Stimulated activated CD8-positive, alpha-beta memory T cell treated with anti-CD3 and anti-CD28 coated beads, Interleukin-2, amount 100 ng/mL, for 1 hour (primary cell): ENCODE measurements at places on chromosomes 4 and X.

DNA sequence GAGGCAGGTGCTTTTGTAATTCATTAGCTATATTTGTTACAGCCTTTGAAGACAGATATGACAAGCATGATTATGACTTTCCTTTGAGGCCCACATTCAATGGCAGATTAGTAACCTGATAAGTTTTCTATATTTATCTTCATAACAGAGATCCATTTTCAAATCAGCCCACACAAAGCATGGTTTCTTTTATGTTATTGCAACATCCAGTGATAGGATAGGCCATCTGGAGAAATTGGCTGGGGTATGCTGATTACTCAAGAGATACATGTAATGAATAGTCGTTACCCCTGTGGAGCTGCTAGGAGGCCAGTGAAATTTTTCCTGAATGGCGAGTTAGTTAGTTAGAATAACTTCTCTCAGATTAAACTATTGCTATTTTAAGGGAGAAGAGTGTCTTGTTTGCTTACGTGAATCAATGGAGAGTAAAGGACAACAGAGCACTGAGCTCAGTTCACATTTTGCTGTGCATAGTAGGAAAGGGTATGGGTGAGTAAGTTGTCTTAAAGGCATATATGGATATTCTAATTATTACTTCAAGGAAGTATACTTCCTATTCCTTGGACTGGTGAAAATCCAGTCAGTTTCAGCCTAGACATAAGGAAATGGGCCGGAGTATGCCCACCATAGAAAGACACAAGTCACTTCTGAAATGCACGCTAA lies 79.2 kb upstream of the DKK2 start:
- no peak for DNase-seq

DNA sequence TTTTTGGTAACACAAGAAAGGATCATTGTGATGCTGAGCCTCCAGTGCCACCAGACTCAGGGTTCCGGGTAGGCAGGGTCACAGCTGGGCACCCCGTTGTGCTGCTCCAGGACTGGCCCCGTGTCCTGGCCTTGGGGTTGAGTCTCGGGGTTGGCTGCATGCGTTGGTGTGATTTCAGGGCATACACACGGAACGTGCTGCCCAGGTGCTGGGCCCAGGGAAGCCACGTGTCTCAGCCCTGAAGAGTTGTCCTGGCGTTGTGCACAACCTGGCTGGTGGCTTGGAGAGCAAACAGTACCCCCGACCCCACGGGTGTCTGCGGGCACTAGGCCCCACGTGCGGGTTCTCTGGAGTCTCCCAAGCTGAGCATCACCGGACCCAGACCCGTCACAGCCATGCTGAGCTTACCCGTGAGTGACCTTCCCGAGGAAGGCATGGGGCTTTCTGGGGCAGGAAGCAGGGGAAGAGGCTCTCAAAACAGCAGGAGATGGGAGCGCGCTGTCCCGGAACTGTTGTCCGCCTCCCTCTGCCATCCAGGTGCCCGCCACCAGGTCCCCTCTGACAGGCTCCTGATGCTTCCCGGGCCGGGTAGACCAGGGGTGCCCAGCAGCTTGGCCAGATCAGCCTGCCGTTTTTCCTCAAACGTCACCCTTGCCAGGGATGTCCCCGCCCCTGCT lies 66.1 kb upstream of the ENPP6 start:
- DNase-seq: no peak

GRCh38 chr4:175280153-175280552 lies 362.0 kb downstream of the ADAM29 start:
- DNase-seq: no peak

GRCh38 chrX:44536198-44536597 lies 6.5 kb downstream of the FUNDC1 start:
- DNase-seq: no peak

- no peak for DNase-seq
Observed at GRCh38 chr4:48379587-48380180, 38.4 kb downstream of the SLAIN2 start.

DNA sequence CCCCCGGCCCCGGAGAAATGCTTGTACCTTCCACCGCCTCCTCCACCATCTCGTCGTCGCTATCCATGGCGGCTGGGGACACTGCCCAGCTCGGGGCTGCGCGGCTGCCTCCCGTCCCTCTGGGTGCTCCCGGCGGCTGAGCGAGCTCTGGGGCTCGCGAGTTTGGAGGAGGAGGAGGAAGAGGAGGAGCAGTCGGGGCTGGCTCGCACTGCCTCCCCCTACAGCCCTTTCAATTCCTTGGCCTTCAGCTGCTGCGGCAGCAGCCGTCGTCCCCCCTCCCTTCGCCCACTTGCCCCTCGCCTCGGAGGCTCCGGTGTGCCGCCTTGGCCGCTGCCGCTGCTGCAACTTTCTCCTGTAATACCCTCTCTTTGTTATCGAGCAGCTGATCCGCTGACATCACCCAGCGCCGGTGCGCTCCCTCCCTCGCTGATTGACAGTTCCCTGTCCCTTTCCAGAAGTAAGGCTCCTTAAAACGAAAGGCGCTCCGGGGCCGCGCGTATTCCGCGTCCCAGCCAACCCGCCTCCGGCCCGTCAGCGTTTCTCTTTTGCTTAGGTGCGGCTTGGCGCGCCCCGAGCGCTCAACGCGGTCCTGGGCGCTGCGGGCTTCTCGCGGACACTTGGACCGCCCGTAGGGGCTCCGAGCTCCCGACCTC lies at the start of gene SETD7:
Gene SETD7, minus strand, starts transcription at position 149 of the 653 bp plus-strand sequence. Its CDS starts 82 bp downstream, at position 67.
- DNase-seq: no peak

- DNase-seq: no peak
Observed at GRCh38 chr4:156377036-156377710, 423.5 kb upstream of the CTSO start.

GRCh38 chr4:181646864-181647263 lies 596.3 kb upstream of the TENM3 start:
- DNase-seq: no peak

DNA sequence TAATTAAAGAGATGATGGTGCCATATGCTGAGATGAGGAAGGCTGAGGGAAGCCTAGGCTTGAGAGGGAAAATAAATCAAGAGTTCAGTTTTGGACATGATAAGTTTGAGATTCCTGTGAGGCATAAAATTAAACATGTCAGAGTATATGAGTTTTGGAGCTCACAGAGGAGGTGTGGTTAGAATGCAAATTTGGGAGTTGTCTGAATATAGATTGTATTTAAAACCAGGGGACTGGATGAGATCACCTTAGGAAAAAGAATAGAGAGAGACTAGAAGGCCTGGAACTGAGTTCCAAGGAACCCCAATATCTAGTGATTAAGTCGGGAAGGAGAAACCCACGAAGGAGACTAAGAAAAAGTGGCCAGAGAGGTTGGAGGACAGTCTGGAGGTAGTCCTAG lies 65.5 kb downstream of the FRMPD3 start:
- no peak for DNase-seq

- DNase-seq: no peak
Observed at GRCh38 chrX:19343085-19343534, 617 bp upstream of the PDHA1 start.

DNA sequence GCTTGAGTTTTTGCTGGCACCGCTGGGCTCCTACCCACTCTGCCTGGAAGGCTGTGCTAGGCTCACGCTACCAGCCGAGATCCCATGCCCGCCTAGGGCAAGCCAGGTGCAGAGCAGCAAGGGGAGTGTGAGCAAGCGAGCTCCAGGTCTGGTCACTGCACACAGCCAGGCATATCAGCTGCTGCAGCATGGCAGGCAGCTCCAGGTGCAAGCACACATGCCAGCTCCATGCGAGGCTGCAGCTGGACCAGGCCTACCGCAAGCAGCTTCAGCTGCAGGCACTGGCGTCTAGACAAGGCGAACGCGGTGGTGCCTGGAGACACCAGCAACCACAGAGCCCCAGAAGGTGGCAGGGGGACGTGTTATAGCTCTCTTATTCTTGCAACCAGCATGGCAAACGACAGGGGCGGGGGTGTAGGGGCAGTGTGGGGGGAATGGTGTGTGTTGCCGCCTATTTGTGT lies 614.7 kb upstream of the EPHA5 start:
- no peak for DNase-seq

DNA sequence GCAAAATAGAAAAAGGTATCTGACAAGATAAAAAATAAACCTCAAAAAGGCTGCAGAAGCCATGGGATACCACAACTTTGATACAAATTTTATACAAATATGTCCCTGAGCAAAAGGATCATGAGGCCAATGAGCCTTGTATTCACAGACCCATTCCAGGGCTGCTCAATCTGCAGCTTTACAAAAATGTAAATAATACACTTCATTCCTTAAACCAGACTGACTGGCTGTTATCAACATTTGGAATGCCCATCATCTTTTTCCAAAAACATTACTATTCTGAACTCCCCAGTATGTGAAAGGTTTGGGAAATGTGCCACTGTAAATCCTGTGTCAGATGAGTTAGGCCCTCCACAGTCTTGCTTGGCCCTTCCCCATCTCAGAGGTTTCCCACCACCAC lies 25.5 kb downstream of the SCARB2 start:
- DNase-seq: no peak

- no peak for DNase-seq
Observed at GRCh38 chr4:113822555-113823290, 61.2 kb upstream of the CAMK2D start.
